ENCODE measurements at places on chromosomes 1 and 21.

- DNase-seq, result no peak
These were observed 26.5 kb downstream of the TSNAX start for GRCh38 chr1:231554969-231555368.

DNA sequence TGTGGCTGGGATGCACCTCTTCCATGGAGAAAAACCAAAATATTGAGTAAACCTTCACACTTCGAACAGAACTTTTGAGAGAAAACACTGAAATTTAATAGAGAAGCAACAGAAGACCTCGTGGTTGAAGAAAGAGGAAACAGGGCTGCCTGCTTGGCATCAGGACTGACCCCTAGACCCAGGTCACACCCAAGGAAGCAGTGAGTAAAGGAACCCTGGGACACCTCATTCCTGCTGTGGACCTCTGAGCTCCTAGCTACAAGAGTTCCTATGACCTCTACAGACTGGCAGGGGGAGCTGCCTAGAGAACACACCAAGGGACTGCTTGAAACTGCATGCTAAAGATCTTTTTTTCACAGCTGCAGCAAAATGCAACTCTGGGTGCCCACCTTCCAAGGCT is 67.8 kb downstream of the FASLG start:
- no peak for DNase-seq

DNA sequence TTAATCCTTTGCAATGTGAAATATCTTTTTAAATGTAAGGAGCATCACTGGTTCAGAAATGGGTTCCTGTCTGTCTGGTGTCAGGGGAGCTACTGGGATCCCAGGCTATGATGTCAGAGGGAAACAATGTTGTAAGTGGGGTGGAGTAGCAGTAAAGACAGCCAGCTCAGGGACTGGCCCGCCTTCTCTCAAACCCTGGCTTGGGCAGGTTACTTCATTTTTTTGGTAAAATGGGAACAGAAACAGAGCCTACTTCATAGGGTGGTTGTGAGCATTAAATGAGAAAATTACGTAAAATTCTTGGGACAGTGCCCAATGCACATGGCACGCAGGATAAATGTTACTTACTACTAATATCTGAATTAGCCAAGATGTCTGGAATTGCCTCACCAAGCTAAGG is 30.7 kb upstream of the IL20 start:
- DNase-seq, result no peak

DNA sequence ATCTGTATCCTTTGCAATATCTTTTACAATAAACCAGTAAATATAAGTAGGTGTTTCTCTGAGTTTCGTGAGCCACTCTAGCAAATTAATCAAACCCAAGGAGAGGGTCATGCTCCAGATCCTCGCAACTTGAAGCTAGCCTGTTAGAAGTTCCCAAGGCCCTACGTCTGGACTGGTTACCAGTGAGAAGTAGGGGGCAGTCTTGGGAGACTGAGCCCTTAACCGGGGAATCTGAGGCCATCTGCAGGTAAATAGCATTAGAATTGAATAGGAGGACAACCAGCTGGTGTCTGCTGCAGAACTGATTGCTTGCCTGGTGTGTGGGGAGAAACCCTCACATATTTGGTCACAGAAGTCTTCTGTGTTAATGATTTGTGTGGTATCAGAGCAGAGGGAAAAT is 190.5 kb downstream of the RYR2 start:
- DNase-seq, result no peak

GRCh38 chr21:25615880-25616279 is 8.6 kb upstream of the MRPL39 start:
- DNase-seq, result no peak

GRCh38 chr1:10701145-10701544 is 95.3 kb downstream of the CASZ1 start:
- no peak for DNase-seq
